Epithelial cell of proximal tubule (primary cell): ENCODE measurements at places on chromosomes 12 and 14. TPM values are rescaled to one million over a fixed set of nuclear protein-coding genes. Genes with fewer than 3 reads are reported as not detected.

The FRMD6 gene
- total RNA-seq = 110 and 122 TPM in 2 replicates

DNA sequence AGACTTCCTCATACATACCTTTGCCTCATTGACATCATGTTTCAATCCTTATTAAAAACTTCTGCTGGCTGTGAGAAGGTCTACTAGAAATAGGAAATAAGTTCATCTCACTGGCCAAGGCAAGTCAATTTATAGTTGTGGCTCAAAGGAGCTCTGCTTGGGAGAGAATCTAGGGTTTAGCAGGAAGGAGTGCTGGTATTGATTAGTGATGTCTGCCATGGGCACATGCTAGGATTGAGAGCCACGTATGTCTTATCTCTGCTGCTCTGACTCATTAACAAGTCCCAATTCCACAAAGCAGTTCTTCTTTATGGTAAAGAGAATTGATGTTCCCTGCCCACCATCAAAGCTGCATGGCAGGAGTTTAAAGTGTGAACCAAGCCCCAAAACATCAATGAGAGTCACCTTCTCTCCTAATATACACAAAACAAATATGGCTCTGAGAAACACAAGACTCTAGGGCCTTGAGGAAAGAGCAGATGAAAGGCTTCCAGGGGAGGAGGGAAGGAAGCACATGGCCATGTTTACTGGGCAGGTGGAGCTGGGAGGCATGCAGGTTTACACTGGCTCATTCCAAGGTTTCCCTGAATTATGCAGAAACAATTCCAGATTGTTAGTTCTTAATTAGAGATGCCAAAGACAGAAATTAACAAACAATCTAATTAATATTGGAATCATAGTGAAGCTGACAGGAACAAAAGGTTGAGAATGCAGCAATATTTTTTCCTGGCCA, 931.9 kb upstream of the TMEM132C start:
- no peak for DNase-seq

GRCh38 chr14:96100161-96101064, 61.3 kb downstream of the C14orf132 start:
- DNase-seq = peak; percentile 19

- DNase-seq = peak; percentile 9
Measured at GRCh38 chr14:63375769-63376168, 57.0 kb upstream of the GPHB5 start.

DNA sequence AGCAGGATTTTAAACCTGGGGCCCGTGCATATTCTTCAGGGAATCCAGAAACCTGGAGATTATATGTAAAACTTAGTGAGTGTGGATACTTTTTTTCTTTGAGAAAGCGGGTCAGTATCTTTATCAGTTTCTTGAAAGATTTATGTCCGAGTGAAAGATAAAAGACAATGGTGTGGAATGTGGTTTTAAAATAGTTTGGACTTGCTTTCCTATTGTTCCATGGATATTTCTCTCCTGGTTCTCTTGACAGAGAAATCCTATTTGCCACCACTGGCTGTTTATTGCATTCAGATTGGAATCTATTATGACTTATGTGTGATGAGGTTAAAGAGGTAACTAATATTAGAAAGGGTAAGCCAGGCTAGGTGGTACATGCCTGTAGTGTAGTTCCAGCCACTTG, 27.4 kb downstream of the KTN1 start:
- DNase-seq = no peak
